ENCODE measurements at places on chromosomes 6 and 20.

GRCh38 chr20:53040693-53041589 is 68.8 kb downstream of the TSHZ2 start:
- no peak for DNase-seq

DNA sequence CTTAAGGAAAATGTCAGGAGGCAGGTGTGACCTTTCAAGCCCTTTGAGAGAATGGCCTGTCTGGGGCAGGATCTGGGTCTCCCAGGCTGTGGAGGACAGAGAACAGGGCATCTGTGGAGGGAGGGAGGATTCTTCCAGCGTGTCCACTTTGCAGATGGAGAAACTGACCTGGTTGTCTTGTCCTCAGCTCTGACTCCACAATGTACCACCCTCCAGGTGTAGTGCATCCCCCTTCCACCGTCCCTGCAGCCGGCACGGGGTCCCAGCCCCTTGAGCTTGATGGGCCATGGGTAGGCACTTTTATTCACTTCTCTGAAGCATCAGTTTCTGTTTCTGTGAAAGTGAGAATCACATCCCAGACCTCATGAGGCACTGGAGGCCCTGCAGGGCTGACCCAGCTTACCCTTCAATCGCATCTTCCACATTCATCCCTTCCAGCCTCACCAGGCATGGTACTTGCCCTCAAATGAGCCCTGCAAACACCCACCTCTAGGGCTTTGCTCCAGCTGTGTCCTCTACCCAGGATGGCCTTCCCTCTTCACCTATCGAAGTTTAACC is 4.6 kb upstream of the TGM2 start:
- DNase-seq: no peak

GRCh38 chr6:147769496-147770087 is 261.1 kb downstream of the SAMD5 start:
- no peak for DNase-seq

- no peak for DNase-seq
Observed at GRCh38 chr6:165301372-165302246, 7.8 kb downstream of the C6orf118 start.

DNA sequence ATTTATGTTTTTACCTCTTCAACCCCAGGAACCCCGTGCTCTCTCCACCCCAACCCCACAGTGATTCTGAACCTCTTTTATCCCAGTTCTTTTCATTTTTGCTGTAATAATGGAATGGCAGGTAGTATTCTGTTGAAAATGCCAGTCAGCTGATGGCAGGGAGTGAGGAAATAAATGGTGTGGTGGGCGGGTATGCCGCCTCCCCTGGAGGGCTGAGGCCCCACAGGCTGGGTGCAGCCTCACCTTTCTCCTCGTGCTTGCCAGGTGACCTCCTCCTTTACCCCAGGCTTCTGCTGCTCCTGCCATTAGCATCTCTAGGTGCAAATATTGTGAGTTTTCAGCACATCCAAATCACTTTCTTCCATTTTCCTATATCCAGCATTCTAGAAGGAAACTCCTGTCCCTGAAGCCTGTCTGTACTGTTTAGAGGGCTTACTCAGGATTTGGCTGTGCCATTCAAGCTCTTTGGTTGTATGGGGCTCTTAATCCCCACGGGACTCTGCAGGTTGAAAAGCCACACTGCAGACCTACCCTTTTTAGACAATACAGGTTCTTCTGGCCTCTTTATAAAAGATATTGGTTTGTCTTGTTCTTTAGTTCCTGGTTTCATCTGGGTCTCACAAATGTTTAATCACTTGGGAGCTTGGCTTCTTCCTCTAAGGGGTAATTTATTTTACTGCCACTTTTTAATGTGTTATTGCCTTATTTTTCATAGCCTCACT is 201.8 kb downstream of the JARID2 start:
- DNase-seq: no peak

DNA sequence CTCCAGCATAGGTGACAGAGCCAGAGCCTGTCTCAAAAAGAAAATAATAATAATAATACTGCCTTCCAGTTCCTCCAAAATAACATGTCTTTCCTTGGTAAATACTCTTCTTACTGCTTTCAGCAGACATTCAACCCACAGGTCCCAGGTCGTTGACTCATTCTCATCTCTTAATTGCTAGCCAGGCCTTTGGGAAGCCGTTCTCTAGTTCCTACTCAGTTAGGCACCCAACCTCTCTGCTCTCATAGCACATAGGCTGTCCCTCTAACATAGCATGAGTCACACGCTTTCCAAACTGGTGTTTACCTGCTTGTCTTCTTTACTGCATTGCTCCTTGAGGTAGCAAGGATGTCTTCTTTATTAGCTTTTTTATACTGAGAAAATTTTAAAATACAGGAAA is 98.8 kb downstream of the LAMA2 start:
- DNase-seq: no peak

DNA sequence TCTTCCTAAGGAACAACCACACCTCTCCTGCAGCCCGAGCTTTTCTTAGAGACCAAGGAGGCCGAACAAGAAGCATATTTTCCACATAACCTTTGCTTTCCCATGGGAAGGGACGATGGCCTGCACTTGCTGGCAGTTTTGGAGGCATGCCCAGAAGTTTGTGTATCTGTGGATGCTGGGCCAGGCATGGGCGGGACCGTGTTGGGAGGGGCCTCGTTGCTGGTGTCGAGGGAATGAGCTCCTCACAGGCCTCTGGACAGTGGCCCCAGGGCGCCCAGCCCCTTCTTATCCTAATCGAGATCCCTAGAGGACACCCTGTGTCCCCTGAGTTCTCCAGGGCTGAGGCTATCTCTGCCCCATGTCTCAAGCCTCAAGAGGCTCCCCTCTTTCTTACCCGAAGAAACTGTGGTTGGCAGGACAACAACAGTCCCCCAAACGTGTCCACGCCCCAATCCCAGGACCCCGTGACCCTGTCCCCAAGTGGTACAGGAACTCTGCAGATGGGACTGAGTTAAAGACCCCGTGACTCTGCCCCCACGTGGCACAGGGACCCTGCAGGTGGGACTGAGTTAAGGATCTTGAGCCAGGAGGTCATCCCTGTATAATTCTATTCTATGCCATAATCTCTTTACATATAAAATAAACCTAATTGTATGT is 99.5 kb upstream of the BHLHE23 start:
- no peak for DNase-seq

DNA sequence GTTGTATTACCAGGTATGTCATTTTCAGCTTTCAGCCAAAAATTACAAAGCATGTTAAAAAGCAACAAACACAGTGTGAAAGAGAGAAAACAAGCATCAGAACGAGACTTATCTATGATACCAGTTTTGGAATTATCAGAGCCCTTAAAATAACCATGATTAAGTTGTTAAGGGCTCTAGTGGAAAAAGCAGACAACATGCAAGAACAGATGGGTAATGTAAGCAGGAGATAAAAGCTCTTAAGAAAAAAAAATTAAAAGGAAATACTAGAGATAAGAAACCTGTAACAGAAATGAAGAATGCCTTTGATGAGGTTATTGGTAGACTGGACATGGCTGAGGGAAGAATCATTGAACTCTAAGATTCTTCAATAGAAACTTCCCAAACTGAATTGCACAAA is 127.5 kb upstream of the SCGN start:
- DNase-seq: no peak

- DNase-seq: no peak
Observed at GRCh38 chr6:165976684-165977083, 191.0 kb downstream of the TBXT start.

- DNase-seq: no peak
Observed at GRCh38 chr6:74871757-74872156, 334.1 kb downstream of the COL12A1 start.

DNA sequence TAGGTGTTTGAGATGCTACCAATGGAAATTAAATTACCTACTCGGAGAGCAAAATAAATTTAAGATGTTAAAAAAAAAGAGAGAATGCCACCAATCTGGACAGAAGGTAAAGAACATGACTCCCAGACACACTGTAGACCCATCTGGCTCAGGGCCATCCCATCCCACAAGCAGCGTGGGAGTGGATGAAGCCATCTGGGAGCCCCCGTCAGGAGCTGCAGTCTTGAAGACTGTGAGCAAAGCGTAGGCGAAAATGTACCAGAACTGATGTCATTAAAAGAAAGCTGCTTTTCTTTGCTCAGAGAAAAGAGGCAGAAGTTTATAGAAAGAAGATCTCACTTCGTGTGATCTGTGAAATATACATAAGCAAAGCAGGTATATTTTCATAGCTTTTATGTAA is 815.7 kb downstream of the QKI start:
- no peak for DNase-seq

GRCh38 chr20:57716901-57717300 is 7.1 kb upstream of the PMEPA1 start:
- no peak for DNase-seq

GRCh38 chr20:59340201-59340885 is 39.9 kb downstream of the EDN3 start:
- DNase-seq: no peak

- no peak for DNase-seq
Observed at GRCh38 chr20:32083469-32083868, 26.0 kb upstream of the TM9SF4 start.

DNA sequence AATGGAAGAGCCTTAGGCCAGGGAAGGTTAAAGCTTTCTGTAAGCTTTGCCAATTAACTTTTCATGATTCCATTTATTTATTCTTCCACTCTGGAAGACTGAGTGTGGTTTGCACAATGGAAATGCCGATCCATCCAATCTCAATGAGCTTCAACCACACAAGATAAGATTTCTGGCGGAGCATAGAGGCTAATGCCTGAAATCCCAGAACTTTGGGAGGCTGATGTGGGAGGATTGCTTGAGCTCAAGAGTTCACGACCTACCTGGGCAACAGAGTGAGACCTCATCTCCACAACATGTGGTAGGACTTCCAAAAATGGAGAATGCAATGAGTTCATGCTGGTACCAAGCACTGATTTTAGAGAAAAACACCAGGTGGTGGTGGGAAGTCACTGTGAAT is 6.2 kb downstream of the ENPP1 start:
- no peak for DNase-seq
